ENCODE measurements at places on chromosomes 1 and 21. TPM values are rescaled to one million over a fixed set of nuclear protein-coding genes. Genes with fewer than 3 reads are reported as not detected.

The DCLRE1B gene
- total RNA-seq, result 5.1 TPM

The EDARADD gene
- 7.9 TPM for total RNA-seq

The POU2F1 gene
- total RNA-seq, result 22.9 TPM

The CFHR5 gene
- total RNA-seq, result not detected

The VANGL2 gene
- not detected for total RNA-seq

The KIF14 gene
- total RNA-seq, result not detected

The F3 gene
- 0.22 TPM for total RNA-seq

The PLA2G2D gene
- total RNA-seq, result not detected

The SPRR3 gene
- total RNA-seq, result not detected

The LRRC38 gene
- not detected for total RNA-seq

- DNase-seq, result no peak
Observed at GRCh38 chr1:169508432-169509338, 22.9 kb upstream of the SLC19A2 start.

- DNase-seq, result no peak
Observed at GRCh38 chr1:228913626-228914414, 178.5 kb downstream of the RHOU start.

DNA sequence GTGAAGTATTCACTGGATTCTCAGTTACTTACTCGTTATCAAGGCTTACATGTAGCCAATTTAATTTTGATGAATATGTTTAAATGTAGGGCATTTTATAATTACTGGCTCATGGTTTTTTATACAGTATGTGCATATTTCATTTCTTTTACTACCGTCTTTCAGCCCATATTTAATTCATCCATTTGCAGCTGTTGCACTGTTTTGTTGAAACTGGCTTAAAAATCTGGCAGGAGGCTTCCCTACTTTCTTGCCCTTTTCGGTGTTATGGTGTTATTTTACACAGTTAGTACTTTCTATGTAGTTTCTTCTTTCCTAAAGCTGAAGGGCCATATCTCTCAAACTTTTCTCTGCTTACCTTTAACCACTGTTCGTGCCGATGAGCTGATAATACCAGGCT lies 54.2 kb downstream of the ITSN1 start:
- no peak for DNase-seq

GRCh38 chr1:160367516-160367900 lies 637 bp downstream of the NHLH1 start:
- DNase-seq, result no peak

DNA sequence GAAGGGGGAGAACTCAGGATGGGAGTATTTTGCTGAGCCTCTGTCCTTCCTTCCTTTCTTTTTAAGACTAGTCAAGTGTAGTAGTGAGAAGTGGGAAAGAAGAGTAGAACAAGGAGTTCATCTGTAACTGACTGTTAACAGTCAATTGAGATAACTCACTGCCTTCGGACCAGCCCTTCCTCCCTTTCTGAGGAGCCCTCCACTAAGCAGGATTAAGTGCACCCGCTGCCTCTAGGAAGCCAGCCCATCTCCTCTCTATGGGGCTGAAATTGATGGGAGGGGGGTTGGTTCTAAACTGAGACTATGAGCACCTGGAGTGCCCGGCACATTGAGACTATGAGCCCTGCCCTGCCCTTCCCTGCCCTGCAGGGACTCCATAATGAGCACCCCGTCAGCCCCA lies 72.7 kb upstream of the TINAGL1 start:
- no peak for DNase-seq

- DNase-seq, result no peak
Observed at GRCh38 chr1:9280015-9280860, 12.5 kb upstream of the SPSB1 start.

DNA sequence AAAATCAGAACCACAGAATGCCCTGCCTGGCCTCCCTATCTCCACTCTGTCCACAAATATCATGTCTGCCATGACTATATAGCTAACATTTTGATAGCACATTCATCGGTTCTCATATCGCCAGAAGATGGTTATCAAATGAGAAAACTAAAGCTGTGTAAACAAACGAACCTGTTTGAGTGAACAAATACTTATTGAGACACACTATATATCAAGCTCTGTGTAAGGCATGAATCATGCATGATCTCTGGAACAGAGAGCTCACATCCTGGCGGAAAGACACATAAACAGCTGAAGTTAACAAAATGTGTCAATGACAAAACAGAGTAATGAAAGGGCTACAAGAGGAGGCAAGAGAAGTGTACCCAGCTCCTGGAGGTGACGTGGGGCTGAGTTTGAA lies 13.1 kb downstream of the KCND3 start:
- no peak for DNase-seq

DNA sequence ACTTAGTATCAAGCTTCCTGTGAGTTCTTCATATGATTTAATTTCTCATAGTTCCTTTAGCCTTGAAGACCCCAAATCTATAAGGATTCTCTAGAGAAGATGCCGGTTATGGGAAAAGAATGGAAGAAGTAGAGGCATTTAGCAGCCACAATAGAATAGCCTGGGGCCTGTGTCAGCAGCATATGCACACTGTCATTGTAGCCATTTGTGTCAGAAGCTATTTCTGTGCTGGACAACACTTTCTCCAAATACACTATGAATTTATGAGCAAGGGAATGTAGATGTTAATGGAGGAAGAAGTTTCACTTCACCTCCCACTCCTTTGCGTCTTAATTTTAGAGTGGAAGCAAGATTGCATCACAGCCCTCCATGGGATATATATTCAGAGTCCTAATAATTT lies 17.4 kb downstream of the JAM2 start:
- DNase-seq, result no peak

DNA sequence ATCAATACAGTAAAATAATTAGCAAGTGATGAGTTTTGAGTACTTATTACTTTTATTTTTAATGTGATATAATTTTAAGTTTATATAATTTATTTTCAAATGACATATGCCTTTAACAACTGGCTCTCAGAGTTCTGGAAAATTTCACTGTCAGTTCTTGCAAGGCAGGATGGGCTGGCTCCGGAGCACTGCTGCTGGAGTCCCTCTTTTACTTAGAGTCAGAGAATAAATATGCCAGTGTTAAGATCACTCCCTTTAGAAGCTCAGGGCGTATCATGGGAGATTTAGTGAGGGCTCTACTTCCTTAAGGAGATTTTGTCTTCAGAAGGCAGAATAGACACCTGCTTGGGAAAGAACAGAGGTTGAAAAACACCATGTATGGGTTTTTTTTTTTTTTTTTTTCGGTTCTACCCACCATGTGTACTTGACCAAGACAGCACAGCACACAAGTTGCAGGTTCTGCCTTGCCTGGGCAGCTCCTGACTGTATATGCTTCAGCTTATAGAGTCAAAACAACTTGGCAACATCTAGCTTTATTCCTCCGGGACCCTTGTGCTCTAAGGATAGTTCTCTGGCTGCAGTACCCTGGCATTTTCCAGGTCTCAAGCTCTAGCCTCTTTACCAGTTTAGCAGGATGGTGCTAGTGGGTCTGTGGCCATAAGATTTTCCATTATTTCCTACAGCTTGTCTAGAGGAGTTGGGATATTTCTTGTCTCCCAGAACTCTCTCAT lies 29.7 kb upstream of the FMOD start:
- no peak for DNase-seq

- DNase-seq, result no peak
Observed at GRCh38 chr1:86200901-86201300, 44.3 kb upstream of the COL24A1 start.

GRCh38 chr1:179867493-179868330 lies 9.9 kb downstream of the TOR1AIP2 start:
- peak; percentile 42 for DNase-seq

DNA sequence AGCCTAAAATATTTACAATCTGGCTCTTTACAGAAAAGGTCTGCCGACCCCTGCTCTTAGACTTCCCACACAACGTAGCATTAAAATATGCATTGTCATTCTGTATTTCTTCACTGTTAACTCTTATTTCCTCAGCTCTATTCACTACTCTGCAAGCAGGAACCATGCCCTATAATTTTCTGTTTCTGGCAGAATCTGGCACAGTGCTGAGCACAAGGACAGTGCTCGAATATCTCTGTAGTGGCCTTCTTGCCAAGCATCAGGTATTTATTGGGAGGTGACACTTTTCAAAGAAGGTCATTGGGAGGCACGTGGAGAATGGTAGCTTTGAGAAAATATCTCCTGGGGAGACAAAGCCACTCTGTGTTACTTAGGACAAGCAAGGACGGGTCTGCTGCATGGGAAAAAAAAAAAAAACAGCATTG lies 77.9 kb downstream of the PSMG1 start:
- no peak for DNase-seq

DNA sequence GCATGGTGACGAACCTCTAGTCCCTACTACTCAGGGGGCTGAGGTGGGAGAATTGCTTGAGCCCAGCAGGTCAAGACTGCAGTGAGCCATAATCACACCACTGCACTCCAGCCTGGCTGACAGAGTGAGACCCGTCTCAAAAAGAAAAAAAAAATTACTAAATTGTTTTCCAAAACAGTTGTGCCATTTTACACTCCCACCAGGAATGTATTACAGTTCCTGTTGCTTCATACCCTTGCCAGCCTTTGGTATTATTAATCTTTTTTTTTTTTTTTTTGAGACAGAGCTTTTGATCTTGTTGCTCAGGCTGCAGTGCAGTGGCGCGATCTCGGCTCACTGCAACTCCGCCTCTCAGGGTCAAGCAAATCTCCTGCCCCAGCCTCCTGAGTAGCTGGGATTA lies 55.9 kb downstream of the RPS6KA1 start:
- DNase-seq, result no peak

GRCh38 chr1:4847711-4848110 lies 193.3 kb downstream of the AJAP1 start:
- no peak for DNase-seq

DNA sequence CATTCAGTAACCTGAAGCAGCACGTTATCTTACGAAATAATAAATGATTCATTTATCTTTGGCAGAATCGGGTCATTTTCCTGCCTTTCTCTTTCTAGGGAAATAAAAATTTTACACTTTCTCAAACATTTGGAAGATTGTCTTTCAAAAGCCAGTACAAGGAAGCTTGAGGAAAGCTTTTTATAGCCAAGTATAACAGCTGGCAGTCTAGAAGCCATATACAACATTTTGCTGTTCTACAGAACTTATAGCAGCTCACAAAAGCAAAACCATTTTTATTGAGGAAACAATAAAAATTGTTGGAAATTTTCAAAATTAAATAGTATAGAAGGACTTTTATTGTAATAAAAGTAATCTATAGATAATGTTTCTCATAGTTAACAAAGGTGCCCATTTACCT lies 448.6 kb downstream of the SMYD3 start:
- DNase-seq, result no peak

DNA sequence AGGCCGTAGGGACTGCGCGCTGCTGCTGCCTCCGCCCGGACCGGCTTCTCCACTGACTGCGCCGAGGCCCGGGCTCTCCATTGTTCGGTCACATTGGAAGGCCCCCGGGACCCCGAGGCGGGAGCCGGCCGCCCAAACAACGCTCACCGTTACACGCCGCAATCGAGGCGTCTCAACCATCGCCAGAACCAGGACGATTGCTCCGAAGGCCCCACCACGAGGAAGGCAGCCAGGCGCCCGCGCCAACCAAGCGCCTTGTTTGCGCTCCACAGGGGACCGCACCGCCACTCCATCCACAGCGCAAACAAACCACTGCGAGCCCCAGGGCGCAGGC lies 595 bp downstream of the GLUL start:
- DNase-seq, result no peak

- no peak for DNase-seq
Observed at GRCh38 chr1:25727635-25728286, 72.2 kb upstream of the SELENON start.
